ENCODE measurements at places on chromosomes 7 and 10.

GRCh38 chr10:100739517-100740368 lies 5.6 kb upstream of the PAX2 start:
- DNase-seq: no peak

GRCh38 chr7:149569726-149570422 lies 72.3 kb upstream of the ZNF746 start:
- DNase-seq: no peak

DNA sequence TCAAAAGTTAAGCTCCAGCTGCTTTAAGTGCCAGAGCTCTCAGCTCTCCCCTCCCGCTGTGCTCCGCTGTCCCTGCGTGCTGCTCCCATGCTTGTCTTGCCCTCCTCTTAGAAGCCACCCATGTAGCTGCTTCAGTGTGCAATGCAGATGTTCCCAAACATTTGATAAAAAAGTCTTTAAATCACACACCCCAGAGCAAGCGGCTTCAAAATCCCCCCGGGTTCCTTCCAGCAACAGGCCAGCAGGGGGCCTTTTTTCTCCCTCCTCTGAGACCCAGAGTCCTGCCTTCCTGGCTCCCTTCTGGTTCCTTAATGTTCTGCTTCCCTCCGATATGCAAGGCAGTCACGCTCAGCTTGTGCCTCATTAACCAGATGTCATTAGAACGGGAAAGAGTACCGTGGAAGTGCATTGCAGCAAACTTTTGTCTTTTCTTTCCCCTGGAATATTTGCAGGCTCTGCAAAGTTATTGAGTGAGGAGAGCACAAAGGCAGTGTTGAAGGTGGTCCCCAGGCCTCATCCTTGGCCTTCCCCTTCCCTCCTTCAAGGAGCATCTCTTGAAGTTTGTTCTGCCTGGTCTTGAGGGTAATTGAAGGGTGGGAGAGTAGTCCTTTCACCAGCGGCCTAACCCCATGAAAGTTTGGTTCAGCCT lies 25.5 kb downstream of the LDB3 start:
- DNase-seq: no peak

GRCh38 chr7:139104091-139104450 lies 5.4 kb downstream of the ZC3HAV1 start:
- no peak for DNase-seq

GRCh38 chr10:132384618-132385388 lies 12.2 kb upstream of the PWWP2B start:
- peak; percentile 78 for DNase-seq

- no peak for DNase-seq
These were observed 12.2 kb upstream of the ZNF273 start for GRCh38 chr7:64890761-64891362.

DNA sequence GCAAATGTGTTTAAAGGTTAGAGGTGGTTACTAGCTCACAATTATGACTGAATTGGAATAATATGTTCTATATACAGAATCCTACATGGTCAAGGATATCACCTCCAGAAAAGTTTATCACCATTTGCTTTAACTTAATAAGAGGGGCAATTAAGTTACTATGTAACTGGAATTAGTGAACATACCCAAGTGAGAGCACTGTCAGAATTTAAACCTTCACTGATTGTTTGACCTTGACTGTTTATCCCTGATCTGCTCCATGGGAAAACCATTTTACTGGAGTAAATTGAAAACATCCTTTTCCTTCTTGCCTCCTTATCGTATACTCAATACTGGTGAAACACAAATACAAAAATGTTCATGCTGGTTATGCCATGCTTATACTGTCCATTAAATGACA lies 107.4 kb downstream of the SEMA3D start:
- DNase-seq: no peak

DNA sequence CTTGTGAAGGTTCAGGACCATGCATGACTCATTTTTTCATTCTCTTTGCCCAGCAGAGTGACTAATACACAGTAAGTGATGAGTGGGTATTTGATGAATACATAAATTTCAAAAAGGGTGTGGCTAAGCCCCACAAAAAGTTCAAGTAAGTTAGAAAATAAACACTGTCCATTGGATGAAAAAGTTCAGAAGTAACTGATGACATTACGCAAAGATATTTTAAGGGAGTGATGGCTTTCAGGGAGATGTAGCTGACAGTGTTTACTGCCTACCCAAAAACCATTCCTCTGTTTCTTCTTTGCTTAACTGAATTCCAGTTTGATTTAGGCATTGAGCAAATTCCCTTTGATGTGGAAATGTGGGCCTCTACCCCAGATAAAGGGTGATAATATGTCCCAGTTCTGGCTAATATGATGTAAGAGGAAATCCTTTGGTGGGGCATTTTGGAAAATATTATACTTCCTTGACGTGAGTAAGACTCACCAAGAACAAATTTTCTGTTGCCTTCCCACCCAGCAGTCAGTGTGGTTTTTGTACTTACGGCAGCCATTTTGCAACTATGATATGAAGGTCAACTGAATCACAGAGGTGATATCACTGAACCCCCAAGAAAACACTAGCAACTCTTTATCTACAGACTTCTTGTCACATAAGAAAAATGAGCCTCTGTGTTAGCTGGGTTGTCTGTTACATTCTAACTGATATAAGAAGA lies 29.0 kb upstream of the EBLN1 start:
- DNase-seq: no peak

GRCh38 chr7:95794917-95795515 lies 22.7 kb downstream of the DYNC1I1 start:
- DNase-seq: no peak

GRCh38 chr7:71403202-71403946 lies 271.4 kb downstream of the GALNT17 start:
- DNase-seq: no peak

DNA sequence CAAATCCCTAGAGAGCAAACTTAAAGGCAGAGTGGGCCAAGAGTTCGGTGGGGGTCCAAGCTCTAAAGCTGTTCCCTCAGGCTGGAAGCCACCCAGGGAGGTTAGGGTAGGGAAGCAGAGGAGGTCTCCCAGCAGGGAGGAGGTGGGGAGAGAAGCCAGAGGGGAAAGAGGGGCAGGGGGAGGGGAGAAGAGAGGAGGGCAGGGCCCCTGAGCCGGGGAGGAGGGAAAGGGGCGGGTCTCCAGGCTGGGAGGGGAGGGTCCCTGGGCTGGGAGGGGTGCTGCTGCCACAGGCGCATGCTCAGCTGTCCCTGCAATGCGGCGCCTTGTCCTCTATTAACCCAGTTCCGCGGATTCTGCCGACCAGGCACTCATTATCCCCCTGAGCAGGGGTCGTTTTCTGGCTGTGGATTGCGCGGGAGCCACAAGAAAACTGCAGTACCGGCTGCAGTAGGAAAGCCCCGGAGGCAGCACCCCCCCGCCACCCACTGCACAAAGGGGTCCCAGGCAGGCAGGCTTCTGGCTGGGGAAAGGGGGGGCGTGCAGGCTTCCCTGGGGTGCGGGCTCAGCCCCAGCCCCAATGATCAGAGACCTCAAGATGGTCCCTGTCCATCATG lies 49.3 kb downstream of the CAMK2B start:
- peak; percentile 54 for DNase-seq

GRCh38 chr10:7199152-7199760 lies 211.6 kb downstream of the SFMBT2 start:
- no peak for DNase-seq

- DNase-seq: no peak
These were observed 118.3 kb downstream of the KLF6 start for GRCh38 chr10:3666525-3667302.

DNA sequence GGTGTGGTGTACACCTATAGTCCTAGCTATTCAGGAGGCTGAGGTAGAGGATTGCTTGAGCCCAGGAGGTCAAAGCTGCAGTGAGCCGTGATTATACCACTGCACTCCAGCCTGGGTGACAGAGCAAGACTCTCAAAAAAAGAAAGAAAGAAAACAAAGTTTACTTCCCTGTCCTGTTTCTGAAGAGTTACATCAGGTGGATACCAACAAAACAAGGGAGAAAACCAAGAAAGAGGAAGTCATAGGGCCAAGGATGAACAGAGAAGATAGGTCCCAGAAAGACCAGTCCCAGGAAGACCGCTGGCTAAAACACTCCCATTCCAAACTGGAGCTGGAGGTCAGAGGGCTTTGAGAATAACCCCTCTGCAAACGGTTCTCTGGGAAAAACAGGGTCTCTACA lies 13.5 kb downstream of the MACROH2A2 start:
- no peak for DNase-seq

GRCh38 chr10:92699518-92700381 lies 10.0 kb downstream of the HHEX start:
- no peak for DNase-seq

DNA sequence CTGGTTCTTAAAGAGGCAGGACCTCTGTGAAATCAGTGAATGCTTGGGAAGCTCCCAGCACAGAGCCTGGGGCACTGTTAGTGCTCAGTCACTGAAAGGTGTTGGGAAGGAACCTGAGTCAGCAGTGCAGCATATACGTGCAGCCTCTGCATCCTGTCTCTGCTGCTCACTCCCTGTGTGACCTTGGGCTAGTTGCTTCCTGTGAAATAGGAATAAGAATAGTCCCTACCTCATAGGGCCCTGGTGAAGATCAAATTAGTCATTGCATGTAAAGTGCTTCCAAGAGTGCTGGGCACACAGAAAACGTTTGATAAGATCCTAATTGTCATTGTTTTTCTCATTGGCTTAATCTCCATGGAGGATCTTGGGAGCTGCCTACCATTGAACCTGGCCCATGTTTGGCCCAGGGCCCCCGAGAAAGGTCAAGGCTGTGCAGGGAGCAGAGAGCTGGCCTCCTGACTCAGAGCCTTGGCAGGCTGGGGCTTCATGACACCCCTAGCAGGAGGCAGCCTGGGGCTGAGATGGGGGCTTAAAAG lies 73.3 kb upstream of the COL13A1 start:
- DNase-seq: no peak

DNA sequence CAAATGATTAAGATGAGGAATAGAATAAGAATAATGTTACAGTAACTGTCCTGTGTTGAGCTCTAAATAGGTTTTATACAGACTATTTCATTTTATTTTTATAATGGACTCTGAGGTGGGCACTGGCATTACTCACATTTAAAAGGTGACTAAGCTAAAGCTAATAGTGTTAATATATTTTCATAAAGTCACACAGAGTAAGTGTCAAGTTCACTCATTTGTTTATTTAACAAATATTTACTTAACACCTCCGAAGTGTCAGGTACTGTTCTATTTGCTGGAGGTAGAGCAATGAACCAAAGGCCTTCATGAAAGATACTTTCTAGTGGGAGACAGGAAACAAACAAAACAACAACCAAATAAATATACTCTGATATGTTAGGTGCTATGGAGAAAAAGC lies 44.0 kb downstream of the ASB4 start:
- DNase-seq: no peak

DNA sequence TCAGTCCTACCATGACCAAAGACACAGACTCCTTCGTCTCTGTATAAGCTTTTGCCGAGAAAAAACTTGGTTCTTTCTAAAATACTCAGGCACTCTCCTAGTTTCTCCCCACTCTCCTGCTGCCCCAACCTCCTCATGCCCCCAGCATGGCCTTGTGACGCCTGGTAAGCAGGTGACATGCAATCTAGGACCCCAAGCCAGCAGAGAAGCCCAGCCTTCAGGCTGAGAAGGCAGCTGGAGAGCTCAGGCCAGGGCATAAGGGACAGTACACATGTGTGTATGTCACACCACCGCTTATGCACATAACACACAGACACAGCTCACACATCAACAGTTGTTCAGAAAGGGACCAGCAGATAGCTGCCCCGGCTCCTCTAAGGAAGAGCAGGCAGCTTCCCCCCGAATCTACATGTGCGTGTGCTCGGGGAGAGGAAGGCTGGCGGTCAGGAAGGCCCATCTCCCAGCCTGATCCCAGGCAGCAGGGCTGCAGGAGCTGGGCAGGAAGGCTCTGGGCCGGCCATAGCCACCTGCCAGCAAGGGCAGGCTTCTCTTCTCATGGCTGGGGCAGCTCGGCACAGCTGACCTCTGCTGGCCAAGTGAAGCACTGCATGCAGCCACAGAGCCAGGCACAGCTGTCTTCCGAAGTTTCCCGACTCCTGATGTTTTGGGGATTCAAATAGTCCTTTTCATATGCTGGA lies 8.5 kb downstream of the DDX56 start:
- DNase-seq: peak; percentile 70

DNA sequence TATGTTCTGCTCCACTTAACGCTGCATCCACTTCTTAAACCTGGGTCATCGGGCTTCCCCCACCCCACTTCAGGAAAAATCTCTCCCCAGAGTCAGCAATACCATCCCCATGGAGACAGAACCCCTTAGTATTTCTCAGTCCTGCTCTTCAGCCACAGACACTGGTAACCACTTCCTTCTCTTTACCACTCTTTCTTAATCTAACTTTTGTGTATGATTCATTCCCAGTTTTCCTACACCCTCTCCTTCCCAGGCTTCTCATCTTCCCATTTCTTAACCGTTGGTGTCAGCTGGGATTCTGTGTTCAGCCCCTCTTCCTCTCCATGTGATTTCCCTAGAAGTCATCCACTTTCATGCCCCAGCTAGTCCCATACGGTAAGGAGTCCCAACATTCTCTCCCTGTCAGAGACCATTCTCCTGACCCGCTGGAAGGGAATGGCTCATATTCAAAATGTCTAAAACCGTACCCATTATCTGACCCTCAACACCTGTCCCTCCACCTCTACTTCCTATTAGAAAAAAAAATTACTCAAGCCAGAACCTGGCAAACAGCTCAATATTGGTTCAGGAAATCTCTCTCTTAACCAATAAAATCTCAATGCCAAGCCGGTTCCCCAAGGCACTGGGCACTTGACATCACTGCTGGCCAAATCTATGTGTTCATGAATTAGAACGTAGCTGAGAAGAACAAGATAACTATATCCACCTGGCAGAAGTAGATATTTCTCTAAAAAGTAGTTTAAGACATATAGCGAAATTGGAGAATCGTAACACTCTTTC lies 89.4 kb downstream of the DGKI start:
- DNase-seq: no peak

GRCh38 chr10:120732643-120733313 lies 118.4 kb upstream of the WDR11 start:
- no peak for DNase-seq

GRCh38 chr10:69406302-69406811 lies 10.4 kb downstream of the TACR2 start:
- DNase-seq: no peak

DNA sequence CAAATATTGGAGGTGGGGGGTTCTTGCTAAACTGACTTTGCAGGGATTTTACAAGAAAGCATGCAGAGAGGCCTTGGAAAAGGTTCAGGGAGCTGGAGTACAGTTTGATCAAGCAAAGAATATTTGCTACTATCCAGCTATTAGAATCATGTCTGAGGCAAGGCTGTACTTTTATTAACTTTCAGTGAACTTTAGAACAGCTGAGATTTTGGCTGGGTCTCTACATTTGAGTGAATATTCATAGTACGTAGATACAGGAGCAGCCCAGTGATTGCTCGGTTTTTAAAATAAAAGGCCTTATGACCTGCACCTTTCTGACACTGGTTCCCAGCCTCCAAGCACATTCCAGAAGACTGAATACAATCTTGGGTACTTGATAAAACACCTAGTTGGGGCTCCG lies 496.8 kb upstream of the AKR1E2 start:
- DNase-seq: no peak
